ENCODE measurements at places on chromosomes 13 and 19.
A peak's percentile ranks its signal among the peaks of the same experiment; 100 is the strongest.

- DNase-seq = no peak
Observed at GRCh38 chr19:2978772-2979171, 1.4 kb downstream of the TLE6 start.

- DNase-seq = no peak
Observed at GRCh38 chr13:66689628-66690027, 540.5 kb downstream of the PCDH9 start.

DNA sequence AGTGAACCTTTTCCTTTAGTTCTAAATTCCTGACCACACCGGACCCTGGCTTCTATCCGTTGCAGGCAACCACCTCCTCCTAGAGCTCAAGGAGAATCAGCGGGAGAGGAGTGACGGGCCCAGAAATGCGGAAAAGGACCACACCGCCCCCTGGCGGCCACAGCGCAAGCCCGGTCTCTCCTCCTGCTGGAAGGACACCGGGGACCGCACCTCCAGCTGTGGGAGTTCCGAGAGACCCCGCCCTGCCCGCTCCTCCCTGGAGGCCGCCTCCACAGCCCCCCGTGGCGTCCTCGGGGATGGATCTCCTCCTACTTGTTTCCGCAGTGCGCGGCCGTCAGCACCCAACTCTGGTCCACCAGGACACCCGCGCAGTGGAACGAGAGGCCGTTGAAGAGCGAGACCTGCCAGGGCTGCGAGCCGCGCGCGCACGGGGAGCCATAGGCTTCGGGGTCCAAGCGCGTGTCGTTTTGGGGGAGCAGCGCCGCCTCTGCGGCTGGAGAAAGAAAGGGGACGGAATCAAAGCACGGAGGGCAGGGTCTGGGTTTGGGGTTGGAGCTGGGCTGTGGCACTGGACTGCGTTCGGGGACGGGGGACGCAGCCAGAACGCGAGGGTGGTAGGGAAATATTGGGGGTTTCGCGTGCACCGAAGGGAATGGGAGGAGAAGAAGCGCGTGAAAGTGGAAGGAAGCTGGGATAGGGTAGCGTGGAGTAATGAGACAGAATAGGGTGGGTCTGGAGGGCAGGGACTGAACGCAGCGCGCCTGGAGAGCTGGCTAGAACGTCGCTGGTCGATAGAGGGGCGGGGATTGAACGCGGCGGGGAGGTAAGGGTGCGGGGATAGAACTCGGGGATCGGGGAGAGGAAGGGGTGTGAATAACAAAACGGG lies 2.5 kb downstream of the KLK10 start:
- no peak for DNase-seq

DNA sequence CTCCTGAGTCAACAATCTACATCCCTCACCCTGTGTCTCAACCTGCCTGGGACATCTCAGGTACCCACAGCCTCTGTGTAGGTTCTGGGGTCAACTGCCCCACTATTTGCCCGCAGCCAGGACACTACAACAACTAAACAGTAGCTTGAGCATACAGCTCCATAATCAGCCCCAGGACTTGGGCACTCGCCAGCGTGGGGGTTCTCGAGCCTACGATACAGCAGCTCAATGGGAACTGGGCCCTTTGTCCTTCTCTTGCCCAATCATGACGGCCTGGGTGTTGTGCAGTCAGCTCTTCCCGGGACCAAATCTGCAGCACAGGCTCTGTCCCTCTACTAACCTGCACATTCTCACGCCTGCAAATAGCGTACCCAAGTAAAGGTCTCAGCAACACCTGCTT lies 1.3 kb downstream of the ZNF180 start:
- DNase-seq = no peak

DNA sequence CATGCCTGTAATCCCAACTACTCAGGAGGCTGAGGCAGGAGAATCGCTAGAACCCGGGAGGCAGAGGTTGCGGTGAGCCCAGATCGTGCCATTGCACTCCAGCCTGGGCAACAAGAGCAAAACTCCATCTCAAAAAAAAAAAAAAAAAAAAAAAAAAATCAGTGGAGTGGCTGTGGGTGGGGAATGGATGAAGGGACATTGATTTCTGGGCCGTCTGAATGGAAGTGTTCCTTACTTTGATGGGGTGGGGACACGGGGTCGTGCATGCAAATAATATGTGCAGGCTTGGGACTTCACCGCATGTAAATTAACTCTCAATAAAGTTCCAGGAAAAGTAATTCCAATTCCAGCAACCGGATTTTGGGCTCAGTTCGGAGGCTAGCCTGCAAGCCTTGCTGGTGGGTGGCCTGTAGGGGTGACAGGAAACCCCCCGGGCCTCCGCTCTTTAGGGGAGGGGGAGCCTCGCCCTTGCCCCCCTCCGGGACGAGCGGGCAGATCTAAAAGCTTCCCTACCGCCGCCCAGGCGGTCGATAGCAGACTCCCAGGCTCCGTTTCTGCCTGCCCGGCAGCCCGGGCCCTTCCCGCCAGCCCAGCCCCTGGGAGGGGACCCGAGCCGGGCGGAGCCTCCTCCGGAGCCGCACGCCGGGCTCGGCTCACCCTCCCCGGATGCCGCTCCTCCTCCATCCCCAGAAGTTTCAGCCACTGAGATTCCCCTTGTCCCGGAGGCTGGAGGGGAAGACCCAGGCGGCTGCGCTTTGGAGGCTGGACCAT lies 48.0 kb upstream of the ADGRE5 start:
- DNase-seq = peak; percentile 46

DNA sequence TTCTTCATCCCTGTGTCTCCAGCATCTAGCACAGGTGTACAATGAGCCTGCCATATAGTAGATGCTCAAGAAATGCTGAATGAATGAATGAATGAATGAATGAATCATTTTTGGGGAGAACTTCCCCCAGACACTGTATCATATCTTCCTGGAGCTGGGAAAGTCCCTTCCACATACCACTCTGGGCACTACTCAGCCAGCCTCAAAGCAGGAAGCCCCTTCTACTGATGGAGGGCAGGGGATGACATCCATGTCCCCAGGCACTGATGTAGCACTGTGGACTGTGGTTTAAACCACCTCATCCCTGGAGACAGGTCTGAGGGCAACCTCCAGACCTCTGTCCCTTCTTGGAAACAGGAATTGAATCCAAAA lies 4.8 kb downstream of the GNA15 start:
- DNase-seq = no peak
